ENCODE measurements at places on chromosomes 13 and 19. TPM values are rescaled to one million over a fixed set of nuclear protein-coding genes. Genes with fewer than 3 reads are reported as not detected.

DNA sequence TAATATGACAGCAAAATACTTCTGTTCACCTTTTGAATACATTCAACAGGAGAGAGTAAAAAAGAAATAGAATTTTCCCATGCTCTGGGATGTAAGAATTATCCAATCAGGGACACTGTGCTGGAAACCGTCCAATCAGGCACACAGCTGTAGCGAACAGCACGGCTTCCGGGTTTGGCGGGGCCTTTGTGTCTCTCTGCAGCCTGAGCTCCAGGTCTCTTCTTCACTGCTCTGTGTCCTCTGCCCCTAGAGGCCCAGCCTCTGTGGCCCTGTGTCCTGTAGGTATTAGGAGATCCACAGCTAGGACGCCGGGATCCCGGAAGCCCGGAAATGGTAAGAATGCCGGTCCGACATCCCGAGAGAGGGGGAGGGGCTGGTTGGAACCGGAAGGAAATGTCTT is 92.7 kb downstream of the ZNF737 start:
- no peak for DNase-seq

GRCh38 chr19:32595491-32595890 is 14.5 kb downstream of the PDCD5 start:
- DNase-seq = no peak

- no peak for DNase-seq
These were observed 11.6 kb upstream of the NAA16 start for GRCh38 chr13:41299316-41300094.

DNA sequence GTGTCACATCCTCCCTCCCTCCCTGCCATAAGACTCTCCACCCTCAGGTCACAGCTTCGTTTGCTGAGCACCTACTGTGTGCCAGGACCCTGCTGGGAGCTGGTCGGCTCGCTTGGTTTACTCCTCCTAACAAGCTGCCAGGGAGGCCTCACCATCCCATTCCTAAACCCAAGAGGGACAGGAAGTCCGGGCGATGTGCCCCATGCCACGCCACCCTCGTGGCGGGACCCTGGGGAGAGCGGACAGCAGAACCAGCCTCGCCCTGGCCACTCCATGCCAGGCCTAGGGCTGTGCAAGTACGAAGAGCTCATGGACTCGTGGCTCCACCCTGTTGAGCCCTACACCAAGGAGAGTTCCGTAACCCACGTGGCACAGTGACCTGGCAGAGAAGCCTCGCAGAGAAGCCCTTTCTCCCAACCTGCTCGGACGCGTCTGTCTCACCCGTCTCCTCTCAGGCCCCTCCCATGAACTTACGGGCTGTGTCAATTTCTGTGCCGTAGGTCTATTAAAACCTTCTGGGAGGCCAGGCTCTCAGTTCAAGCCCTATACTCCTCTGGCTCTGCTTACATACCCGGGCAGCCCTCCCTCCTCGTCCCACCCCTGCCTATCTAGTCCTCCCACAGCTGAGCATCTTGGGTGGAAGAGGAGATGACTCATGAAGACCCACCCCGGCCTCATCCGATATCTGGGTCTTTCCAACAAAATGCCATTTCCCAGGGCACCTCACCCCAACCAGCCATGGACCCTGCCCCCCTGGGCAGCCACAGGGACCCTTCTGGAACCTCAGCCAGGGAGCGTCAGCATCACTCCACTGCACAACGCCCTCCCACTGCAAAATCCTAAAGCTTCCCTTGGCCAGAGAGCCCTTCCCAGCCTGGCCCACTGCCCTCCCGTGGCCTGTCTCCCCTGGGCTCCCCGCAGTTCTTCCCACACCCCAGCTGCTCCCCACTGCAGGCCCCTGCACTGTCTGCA is 2.6 kb downstream of the UBXN6 start:
- DNase-seq = no peak

GRCh38 chr13:103178986-103179943 is 113.0 kb upstream of the SLC10A2 start:
- no peak for DNase-seq

- no peak for DNase-seq
These were observed 45.3 kb downstream of the FNDC3A start for GRCh38 chr13:49020940-49021553.

DNA sequence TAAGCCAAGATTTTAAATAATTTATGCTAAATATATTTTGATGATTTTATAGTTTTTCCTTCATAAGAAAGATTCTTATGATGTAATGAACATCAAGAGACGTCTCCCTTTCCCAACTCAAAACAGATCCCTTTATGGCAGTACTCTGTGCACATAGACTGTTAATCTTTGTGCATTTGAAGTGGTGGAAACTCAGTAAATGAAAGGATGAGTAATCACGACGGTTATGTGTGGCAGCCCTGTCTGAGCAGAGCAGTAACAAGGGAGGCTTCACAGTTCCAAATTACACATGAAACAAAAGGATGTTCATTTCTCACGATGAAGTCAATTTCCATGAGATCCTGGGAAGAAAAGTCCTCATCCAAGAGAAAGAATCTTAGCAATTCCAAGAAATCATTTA is 498.1 kb downstream of the KLF5 start:
- no peak for DNase-seq

GRCh38 chr13:43730642-43731041 is 56.1 kb downstream of the ENOX1 start:
- DNase-seq = no peak

DNA sequence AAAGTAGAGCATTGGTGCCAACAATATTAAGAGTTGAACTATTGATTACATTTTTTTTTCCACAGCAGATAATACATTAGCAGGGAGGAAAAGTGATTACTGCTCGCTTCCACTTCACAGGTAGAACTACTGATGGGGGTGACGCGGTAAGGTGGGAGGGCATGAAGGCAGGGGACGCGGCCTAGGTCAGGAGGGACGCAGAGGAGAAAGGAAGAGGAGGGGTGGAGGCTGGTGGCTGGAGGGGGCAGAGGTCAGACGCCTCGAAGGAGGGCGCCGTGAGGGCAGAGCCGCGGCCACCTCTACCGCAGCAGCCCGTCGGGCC is 287 bp upstream of the B3GLCT start:
- no peak for DNase-seq

DNA sequence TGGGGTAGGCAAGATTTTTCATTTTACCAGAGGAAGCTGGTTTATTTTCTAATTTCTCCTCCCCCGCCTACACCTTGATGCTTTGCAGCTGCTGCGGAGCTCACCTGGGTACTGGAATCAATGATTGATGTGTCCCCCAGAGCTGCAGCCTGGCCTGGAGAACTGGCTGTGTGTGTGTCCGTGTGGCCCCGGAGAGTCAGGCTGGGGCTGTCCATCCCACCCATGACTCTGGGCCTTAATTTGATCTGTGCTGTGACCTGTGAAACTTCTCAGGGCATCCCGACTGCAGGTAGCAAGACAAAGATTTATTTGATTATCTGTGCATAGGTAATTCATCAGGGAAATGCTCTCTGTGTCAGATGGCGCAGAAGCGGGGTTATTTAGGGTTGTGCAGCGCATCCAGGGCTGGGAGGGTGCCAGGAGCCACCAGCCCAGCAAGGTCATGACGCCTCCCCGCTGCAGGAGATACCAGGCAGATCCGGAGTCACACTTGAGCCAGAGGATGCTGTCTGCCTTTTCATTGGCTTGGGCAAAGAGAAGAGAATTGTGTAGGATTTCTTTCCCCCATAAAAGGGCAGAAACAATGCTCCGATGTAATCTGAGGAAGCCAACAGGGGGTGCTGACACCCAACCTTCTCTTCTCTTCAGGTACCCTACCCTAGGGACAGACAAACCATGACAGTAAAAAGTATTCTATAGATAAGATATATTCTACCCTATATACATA is 346.6 kb downstream of the TSHZ3 start:
- DNase-seq = no peak

DNA sequence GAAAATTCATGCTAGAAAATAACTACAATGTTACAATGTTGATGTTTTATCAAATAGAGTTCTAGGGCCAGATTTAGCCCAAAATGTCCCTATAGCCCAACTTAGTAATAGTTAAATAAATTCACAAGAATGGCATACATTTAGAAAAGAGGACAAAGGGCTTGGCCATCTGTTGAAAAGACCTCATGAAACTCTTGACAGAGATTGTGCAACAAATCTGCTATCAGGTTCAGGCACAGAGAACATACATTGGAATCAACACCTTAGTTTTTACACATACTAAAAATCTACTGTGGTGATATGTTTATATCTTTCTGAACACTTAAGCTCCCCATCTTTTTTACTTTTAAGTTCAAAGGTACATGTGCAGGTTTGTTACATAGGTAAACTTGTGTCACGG is 298.3 kb upstream of the DACH1 start:
- DNase-seq = no peak

GRCh38 chr13:109152941-109153340 is 523.5 kb downstream of the MYO16 start:
- DNase-seq = no peak

DNA sequence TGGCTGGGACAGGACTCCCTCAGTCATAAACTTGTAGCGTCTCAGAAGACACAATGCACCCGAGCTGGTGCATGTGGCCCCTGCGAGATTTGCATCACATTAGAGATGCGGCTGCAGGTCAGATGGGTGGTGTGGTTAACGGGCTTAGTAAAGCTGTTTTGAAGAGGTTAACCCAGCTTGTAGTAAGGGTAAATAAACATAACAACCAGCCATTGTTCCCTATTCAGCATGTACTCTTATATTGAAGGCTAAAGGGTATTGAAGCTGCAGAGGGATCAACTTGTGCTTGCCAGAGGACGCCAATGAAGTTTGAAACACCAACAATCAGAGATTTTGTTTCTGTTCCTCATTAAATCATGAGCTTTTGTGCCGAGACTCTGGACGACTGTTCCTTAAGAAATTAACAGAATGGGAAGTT is 79.4 kb downstream of the ZIC5 start:
- no peak for DNase-seq

DNA sequence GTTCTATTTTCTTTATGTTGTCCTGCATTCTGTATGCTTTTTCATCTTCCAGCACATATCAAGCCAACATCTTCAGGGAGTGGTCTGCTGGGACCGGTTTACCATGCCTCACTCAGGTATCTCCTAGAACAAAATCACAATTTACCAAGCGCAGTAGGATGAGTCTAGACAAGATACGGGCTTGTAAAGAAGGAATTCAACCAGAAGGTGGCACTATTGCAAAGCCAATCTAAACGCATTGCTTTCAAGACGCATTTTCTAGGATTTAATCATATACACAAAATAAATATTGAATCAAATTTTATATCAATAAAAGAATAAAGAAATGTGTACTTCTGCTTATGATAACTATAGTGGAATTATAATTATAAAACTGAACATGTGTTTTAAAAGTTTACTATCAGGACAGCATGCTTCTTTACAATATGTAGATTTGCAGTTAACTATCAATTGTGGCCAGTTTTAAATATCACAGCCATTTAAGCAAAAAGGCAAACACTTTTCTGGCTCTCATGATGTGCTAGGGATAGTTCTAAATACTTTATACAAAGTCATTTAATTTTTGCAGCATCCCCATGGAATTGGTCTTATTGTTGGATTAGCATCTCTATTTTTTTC is 16.1 kb upstream of the TPP2 start:
- no peak for DNase-seq

- no peak for DNase-seq
These were observed 77.4 kb downstream of the CYSLTR2 start for GRCh38 chr13:48731001-48731658.

- no peak for DNase-seq
These were observed 113.9 kb downstream of the SLC7A1 start for GRCh38 chr13:29481603-29482002.

GRCh38 chr13:20127262-20127561 is 33.6 kb downstream of the GJA3 start:
- no peak for DNase-seq

GRCh38 chr13:114142640-114143490 is 10.4 kb upstream of the RASA3 start:
- DNase-seq = no peak

DNA sequence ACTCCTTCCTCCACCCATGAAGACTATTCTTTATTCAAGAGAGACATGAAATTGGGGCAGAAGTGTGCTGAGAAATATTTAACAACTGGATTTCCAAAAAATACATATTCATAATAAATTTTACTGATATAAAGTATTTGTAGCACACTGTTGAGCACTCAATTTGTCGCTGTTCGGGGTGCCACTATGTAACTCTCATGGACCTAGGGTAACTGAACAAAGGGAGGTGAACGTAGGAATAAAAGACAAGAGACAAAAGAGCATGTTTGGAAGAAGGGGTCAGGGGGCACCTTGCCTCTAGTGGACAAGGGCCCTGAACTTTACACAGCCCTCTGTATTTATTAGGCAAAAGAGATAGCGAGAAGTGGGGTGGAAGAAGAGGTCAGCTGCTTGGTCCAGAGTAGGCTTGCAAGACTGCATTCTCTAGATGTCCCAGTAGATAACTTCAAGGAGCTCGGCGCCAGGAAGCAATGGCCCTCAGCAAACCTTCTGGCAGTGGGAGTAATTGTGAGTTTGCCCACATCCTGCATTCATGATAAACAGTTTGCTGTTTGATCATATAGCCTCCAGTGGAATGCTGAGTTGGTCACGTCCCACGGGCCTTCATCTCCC is 4.5 kb upstream of the ZNF175 start:
- no peak for DNase-seq

GRCh38 chr19:4996701-4997100 is 27.8 kb downstream of the KDM4B start:
- no peak for DNase-seq

DNA sequence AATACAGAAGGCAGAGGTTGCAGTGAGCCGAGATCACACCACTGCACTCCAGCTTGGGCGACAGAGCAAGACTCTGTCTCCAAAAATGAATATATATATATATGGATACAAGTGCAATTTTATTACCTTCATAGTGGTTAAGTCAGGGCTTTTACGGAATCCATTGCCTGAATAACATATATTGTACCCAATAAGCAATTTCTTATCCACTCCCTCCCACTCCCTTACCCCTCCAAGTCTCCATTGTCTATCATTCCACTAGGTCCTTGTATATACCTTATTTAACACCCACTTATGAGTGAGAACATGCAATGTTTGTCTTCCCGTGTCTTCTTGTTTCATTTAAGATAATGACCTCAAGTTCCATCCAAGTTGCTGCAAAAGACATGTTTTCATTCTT is 48.3 kb upstream of the AKAP11 start:
- no peak for DNase-seq

GIPC3 gene
- not detected for total RNA-seq

CASP14 gene
- total RNA-seq = not detected

KCNJ14 gene
- 9.9 TPM for total RNA-seq

RFPL4AL1 gene
- not detected for total RNA-seq

SULT2A1 gene
- not detected for total RNA-seq

NLRP5 gene
- total RNA-seq = not detected

C19orf12 gene
- 17.5 TPM for total RNA-seq

PPP1R37 gene
- 45.7 TPM for total RNA-seq

JSRP1 gene
- total RNA-seq = not detected

ITGBL1 gene
- total RNA-seq = not detected

KLC3 gene
- total RNA-seq = 3.3 TPM

CACNA1A gene
- total RNA-seq = 0.61 TPM

KCNC3 gene
- total RNA-seq = 6.8 TPM

PSG6 gene
- not detected for total RNA-seq

CYP4F11 gene
- total RNA-seq = 2.6 TPM

GARIN5A gene
- 7.8 TPM for total RNA-seq
